ENCODE measurements at places on chromosomes 2 and 18. TPM values are rescaled to one million over a fixed set of nuclear protein-coding genes. Genes with fewer than 3 reads are reported as not detected.
A peak's percentile ranks its signal among the peaks of the same experiment; 100 is the strongest.

DNA sequence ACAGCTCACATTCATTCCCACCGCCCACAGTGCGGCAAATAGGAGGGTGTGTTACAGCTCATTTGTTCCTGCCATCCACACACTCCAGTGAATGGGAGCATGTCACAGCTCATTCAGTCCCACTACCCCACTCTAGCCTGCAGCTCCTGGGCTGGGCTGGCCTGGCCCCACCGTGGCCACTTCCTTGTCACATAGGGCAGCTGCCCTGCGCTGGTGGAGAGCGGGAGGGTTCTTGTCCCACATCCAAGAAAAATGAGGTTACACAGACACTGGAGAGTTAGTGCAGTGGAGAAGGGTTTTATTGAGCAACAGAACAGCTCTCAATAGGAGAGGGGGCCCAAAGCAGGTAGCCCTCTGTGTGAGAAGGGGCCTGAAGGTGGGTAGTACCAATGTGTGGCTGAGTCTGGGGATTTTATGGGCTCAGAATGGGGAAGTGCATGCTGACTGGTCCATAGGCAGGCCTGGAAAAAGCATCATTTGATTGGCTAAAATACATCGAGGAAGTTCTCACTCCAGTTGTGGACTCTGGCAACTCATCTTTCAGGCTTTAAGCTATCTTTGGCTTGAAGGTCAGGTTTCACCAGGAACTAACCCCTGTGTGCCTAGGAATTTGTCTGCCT, 249.7 kb downstream of the ETAA1 start:
- no peak for DNase-seq

- peak; percentile 43 for DNase-seq
Observed at GRCh38 chr2:233974530-233975071, 57.4 kb downstream of the TRPM8 start.

DNA sequence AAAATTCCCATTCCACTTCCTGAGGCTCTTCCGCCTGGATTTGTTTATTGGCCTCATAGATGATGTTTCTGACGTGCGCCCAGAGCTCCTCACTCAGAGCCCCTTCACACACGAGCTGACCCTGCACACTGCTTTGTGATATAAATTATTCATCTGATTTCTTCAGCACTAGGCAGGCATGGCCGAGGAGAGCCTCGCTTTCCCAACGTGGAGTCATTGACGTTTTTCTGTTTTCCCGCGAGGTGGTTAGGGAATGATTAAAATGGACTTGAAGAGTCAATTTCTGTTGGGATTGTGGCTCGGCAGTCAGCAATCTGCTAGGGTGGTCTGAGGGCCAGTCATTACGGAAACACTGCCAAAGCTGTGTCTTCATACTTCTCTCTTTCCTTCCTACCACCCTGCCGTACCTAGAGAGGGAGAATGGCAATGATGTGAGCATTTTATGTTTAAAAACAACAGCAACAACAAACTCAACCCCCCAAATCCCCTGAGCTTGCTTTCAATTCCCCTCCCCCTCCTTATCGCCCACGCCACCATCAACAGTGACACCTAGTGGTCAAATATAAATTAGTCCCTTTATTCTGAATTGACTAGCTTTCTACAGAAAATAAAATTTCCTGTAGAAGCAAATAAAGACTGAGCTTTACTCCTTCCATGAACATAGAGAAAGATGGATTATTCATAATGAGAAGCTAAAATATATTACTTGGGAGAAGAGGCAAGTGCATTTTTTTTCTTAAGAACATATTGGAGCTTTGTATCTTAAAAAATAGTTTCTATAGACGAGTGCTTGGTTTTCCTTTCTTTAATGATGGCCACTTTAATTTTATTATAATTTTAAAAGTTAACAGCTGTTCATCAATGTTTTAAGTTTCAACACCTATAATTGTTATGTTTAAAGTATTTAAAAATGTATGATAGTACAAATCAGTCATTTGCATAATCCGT, 285.1 kb downstream of the MTX2 start:
- DNase-seq: peak; percentile 50

GRCh38 chr2:235270956-235271355, 222.9 kb upstream of the AGAP1 start:
- DNase-seq: no peak

DNA sequence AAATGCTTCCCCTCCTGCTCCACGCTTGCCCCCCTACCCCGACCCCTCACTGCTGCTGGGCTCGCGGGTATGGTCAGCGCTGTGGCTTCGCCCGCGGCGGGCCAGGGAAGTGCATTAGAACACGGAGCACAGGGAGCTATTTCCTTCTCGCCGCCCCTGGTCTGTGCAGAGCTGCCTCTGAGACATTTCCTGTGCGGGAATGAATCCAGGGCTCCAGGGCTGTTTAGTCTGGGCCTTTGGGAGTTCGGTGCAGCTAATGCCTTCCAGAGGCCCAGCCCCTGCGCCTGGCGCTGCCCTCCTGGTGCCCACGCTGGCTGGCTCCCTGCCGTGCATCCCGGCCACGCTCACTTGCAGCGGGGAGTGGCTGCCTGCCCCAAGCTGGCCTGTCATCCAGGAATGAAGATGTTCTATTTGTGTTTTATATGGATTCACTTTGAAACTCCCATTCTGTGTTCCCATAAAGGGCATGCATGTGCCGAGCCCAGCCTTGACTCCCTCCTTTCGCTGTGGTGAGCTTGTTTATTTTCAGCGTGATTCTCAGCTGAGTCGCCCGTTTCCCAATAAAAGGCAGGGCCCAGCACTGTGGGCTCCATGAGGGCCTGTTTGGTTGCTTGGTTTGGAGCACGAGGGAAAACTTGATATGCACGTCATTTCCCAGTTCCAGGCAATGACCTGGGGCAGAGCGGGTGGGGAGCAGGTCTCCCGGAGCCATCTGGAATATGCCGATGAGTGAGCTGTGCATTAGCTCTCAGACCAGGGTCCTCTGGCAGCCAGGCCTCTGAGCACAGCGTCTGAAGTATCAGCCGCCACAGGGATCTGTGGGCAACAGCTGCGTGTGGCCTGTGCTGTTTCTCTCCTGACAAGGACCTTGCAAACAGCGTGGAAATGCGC, 42.7 kb downstream of the SH3RF3 start:
- no peak for DNase-seq

DNA sequence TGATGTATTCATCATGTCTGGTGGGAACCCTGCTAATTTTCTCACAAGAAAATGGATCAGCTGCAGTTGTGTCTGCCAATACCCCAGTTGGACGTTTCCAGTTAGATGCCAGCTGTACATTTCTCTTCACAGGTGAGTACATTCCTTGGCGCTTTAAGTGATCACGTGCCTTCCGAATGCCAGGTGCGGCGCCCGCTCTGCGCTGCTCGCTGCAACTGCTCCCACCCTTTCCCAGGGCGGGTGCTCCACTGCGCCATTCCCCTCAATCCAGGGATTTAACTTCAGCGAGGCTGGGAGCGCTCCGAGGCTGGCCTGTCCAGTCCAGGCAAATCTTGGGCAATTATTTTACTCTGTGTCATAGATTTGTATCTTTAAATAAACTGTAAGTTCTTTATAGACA, 225.0 kb upstream of the RAB6C start:
- no peak for DNase-seq

- no peak for DNase-seq
Observed at GRCh38 chr2:156574112-156574511, 137.9 kb downstream of the GPD2 start.

GRCh38 chr2:118535818-118536212, 311.6 kb downstream of the EN1 start:
- DNase-seq: no peak

- DNase-seq: no peak
Observed at GRCh38 chr2:156099382-156099781, 233.1 kb downstream of the NR4A2 start.

- DNase-seq: no peak
Observed at GRCh38 chr2:131046918-131047652, 46.2 kb downstream of the FAM168B start.

- DNase-seq: no peak
Observed at GRCh38 chr2:221554769-221555493, 17.2 kb downstream of the EPHA4 start.

- no peak for DNase-seq
Observed at GRCh38 chr18:76445741-76446232, 49.3 kb downstream of the ZNF516 start.

DNA sequence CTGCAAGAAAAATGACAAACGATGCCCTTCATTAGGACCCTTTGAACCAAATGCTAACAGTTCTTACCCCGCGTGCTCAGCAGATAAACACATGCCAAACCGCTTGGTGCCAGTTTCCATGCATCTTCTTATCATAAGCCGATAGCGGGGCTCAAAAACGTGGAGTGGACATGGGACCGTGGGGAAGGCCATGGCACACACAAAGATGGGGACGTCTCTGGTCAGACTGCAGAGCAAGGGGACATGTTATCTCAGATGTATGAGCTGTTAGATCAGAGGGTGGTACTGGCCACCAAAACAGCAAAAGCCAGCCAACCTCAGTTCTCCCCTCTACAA, 28.2 kb downstream of the LONRF2 start:
- DNase-seq: no peak

DNA sequence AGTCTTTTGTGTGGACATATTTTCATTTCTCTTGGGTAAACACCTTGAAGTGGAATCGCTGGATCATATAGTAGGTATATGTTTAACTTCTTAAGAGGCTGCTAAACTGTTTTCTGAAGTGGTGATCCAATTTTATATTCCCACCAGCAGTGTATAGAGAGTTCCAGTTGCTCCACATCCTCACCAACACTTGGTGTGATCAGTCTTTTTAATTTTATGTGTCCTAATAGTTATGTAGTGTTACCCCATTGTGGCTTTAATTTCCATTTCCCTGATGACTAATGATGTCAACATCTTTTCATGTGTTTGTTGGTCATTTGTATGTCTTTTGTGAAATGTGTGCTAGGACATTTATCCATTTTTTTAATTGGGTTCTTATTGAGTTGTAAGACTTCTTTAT, 56.9 kb downstream of the DGKD start:
- DNase-seq: no peak

- no peak for DNase-seq
Observed at GRCh38 chr18:13124411-13124810, 94.1 kb upstream of the LDLRAD4 start.

DNA sequence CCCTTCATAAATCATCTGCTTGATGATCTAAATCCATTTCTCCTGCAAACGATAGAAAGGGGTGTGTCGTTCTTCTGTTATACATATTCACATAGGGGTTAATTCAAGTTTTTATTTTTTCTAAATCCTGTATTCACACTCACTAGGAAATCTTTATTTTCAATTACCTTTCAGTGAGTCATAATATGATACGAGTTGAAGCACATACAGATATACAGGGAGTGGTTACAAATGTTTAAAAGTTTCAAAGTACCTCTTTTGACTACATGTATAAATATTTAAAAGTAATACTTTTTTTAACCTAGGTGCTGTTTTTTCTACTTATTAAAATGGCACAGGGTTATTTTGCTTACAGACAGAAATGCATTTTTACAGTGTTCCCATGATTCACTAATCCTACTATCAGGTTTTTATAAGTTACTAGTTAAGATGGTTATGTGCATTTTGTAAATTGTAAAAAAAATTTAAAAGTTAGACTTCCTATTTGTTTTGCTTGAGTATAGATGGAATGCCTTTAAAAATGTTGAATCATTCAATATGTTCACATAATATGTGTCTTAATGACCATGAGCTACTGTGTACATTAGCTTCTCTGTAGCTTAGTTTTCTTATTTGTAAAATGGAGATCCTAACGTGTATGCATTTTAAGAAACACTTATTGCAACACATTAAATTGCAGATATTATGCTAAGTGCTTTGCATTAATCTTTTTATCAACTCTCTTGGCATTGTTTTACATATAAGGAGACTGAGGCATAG, 1378.1 kb downstream of the DSC3 start:
- no peak for DNase-seq

DNA sequence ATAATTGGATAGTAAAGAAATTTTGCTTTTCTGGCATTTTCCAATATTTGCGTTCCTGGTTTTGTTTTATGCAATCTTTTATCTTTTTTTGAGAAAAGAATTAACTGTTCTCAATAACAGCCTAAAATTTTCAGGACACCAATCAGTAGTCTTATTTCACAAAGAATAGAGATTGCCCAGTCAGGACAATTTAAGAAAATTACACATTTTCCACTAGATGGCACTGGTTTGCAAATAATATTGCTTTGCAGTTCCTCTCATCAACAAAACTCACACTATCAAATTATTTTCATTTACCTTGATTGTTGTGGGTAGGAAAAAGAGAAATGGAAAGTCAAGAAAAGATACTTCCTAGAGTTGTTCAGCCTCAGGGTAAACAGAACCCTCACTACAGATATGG, 2.4 kb upstream of the RBM45 start:
- DNase-seq: peak; percentile 32

DNA sequence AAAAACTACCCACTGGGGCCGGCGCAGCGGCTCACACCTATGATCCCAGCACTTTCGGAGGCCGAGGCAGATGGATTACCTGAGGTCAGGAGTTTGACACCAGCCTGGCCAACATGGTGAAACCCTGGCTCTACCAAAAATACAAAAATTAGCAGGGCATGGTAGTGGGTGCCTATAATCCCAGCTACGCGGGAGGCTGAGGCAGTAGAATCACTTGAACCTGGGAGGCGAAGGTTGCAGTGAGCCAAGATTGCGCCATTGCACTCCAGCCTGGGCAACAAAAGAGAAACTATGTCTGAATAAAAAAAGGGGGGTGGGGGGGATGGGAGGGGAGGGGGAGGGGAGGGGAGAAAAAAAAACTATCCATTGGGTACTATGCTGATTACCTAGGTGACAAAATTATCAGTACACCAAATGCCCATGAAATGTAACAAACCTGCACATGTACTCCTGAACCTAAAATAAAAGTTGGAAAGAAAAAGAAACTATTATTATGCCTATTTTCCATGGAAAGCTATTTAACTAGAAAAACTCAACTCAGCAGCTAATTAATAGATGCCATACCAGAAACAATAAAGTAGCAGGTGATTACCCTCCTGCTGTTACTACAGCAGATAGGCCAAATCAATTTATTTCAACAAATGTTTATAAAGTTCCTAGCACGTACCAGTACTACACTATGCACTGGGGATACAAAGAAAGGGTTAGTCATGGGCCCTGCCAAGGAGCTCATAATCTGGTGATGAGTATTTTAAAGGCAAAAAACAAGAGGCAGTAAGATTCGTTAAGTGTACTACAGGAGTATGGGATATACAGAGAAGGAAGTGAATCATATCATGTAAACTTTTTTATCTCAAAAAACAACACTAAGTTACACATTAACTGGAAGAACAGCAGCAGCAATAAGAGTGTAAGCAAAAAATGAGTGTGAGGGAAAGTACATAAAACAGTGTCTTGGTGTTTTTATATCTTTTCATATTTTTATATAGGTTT, 112.8 kb upstream of the SLC39A10 start:
- DNase-seq: peak; percentile 70

Gene FANCL
- 29.0 TPM for total RNA-seq

Gene PDE1A
- total RNA-seq: not detected

Gene L3MBTL4
- total RNA-seq: not detected

Gene ANKRD30B
- total RNA-seq: 0.03 TPM

Gene BCL11A
- not detected for total RNA-seq

Gene SP140
- total RNA-seq: not detected

Gene CD8B2
- not detected for total RNA-seq

Gene CRYGC
- total RNA-seq: not detected

Gene CCT7
- 502 TPM for total RNA-seq

Measured in HT-29 (cell line).